ENCODE measurements at places on chromosomes 11 and 22.

DNA sequence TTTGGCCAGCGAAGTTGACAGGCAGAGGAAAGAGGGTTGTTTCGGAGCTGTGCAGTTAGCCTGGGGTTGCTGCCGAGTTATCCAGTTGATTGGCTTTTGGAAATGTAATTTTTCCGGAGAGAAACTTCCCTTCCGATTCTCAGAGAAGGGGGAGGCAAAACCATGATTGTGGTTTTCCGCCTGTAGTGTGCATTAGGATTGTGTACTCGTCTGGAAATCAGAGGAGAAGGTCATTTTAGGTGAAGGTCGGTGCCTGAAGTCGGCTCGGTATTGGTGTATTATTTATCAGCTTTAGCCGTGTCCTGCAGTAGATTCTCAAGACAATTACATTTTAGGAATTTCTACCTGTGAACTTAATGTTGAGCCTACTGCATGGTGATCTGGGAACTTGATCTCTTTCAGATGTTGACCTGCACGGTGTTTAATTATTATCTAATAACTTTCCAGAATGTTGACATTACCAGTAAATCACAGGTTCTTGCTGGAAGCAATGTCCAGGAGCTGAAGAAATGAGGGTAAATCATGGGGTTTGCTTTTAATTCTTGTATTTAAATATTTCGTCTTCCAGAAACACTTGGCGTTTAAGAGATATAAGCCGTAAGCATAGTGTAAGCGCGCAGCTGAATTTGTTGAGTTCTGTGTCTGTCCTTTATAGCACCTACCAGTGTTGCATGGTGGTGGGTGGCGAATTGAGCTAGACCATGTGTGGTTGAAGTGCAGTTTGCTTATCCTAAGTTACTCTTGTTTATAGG, 1.3 kb downstream of the ARHGEF12 start:
- no peak for DNase-seq

DNA sequence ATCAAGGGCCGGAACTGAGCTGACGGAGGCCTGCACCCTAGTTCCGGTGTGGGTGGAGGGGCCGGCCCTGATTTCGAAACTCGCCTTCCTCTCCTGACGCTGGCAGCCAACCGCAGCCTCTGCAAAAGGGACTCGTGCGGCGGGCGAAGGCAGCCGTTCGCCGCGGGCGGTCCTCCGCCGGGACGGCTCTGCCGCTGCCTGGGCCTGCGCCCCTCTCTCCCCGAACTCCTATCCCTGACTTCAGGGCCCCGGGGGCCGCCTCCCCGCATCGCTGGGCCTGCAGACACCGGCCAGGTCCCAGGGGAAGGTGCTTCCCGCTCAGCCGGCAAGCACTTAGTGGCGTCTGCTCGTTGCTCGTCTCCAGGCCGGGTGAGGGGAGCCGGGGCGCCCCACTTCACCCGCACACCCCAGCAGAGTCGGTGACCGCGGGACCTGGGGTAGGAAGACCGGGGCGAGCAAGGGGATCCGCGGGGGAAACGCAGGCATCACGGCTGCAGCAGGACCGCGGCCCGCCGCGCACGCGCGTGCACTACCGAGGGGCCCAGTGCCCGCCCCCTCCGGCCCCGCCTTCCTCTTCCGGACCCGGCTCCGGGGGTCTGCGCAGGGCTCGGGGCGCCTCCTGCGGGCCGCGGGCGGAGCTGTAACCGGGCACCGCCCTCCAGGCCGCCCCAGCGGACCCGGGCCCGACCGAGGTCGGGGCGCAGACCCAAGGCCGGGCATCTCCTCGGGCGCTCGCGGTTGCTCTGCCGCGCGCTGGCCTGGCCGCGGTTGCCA, 464 bp upstream of the ANKRD13D start:
- DNase-seq: peak; percentile 89

DNA sequence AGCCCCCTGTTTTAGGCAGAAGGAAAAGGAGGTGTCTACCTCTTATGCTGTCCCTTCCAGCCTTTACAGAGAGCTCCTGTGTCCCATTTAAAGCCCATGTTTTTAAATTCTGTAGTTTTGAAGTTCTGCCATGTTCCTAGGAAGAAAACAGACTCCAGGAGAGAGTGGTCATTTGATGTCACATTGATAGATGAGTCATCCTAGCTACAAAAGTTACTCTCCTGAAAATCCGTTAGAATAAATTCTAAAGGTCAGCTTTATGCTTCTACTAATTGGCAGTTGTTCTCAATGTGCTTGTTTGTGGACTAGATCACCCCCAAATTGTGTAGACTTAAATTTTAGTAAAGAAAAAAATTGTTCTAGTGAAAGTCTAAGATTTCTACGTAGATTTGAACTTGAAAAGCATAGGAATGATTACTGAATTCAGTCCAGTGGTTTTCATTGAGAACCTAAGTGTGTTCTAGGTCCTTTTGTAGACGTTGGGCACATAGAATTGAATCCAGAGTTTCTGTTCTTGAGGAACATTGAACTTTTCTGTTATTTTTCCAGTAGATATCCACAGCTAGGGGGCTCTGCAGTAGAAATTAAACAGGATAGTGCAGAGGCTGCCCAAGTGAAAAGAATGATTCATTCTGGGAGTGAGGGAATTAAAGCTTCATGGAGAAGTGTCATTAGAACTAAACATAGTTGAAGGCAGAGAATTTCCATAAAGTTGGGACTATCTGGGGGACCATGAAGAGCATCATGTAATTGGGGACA, 140.6 kb upstream of the RASSF10 start:
- no peak for DNase-seq

DNA sequence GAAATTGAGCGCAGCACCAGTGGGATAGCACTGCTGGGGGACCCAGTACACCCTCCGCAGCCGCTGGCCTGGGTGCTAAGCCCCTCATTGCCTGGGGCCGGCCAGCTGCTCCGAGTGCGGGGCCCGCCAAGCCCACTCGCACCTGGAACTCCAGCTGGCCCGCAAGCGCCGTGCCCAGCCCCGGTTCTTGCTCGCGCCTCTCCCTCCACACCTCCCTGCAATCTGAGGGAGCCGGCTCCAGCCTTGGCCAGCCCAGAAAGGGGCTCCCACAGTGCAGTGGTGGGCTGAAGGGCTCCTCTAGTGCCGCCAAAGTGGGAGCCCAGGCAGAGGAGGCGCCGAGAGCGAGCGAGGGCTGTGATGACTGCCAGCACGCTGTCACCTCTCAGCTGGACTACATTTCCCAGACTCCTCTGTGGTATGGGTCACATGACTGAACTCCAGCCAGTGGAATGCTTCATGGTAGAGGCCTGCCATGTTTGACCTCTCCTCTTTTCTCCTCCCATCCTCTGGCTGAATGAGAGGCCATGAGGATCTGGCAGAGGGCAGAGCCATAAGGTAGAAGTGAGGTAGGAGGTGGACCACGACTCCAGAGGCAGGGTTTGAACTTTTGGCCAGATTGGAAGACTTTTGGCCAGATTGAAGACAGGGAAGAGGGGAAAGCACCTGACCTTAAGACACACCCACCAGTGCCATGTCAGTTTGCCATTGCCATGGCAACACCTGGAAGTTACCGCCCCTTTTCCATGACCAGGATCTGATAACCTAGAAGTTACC, 6.2 kb downstream of the MRGPRD start:
- peak; percentile 71 for DNase-seq

GRCh38 chr11:68012843-68013610, 2.9 kb downstream of the ALDH3B1 start:
- peak; percentile 85 for DNase-seq

DNA sequence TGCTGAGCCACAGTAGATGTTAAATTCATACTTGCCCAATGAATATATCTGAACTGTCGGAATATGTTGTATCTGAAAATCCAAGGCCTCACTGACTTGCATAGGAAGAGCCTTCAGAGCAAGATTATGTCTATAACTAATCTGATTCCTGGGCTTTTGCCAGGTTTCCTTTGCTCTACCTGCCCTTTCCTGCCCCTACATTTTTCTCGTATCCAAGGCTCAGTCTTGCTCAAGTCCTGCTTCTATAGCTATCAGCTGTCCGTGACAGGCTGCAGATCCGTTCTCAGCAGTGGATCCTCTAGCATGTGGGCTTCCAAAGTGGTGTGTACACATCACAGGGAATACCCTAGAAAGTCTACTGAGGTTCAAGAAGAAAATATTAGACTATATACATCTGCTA, 18.8 kb upstream of the USP47 start:
- no peak for DNase-seq

DNA sequence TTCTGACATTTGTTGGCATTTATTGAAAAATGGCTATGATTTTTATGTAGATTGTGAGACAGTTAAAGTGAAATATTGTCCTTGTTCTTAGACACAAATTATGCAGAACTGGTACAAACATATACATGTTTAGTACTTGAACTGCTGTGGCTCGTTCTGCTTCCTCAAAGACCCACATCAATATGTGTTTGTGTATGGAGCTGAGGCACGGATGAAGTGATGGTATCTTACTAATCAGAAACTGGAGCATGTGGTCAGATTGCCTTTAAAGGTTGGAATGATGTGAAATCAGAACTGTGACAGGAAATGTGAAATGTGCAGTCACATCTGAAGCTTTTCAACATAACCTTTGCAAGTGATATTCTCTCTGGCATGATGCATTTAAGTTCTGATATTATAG, 130.4 kb downstream of the NAV2 start:
- no peak for DNase-seq

DNA sequence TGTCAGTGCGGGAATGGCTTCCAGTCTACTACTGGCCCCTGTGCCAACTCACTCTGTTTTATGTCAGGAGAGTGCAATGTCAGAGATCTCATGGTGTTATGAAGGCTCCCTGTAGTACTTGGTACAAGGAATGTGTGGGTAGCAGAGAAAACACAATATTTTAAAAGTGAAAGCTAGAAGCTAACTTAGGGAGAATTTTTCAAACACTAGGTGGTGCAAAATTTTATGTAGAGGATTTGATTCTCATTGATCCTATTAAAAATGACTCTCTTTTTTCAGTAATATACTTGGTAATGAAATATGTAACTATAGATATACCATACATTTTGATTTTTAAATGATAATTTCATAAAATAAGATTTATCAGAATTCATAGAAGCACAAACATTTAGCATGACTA, 134.7 kb downstream of the JRKL start:
- no peak for DNase-seq

All from T47D (cell line).